Activated CD8-positive, alpha-beta memory T cell treated with anti-CD3 and anti-CD28 coated beads for 24 hours (primary cell): ENCODE measurements at places on chromosomes 5 and 9.

- no peak for DNase-seq
Measured at GRCh38 chr9:78004478-78005229, 27.0 kb downstream of the GNAQ start.

- DNase-seq = no peak
Measured at GRCh38 chr5:115170134-115170928, 623 bp upstream of the TRIM36 start.

DNA sequence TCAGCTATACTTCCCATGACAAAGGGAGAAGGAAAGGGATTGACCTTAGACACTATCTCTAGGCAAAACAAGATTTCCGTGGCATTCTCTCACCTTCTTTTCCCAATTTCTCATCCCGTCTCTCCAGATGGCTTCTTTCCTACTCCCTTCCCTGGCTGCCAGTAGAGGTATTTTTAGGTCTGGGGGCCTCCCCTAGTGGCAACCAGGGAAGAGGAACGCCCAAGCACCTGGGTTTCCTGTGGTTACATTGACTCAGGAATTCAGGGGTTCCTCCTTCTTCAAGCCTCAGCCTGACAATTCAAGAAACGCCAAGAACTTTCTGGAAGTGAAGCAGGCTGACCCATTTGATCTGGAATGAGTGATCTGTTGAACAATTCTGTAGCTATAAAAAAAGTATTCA lies 111.5 kb upstream of the OSMR start:
- no peak for DNase-seq

DNA sequence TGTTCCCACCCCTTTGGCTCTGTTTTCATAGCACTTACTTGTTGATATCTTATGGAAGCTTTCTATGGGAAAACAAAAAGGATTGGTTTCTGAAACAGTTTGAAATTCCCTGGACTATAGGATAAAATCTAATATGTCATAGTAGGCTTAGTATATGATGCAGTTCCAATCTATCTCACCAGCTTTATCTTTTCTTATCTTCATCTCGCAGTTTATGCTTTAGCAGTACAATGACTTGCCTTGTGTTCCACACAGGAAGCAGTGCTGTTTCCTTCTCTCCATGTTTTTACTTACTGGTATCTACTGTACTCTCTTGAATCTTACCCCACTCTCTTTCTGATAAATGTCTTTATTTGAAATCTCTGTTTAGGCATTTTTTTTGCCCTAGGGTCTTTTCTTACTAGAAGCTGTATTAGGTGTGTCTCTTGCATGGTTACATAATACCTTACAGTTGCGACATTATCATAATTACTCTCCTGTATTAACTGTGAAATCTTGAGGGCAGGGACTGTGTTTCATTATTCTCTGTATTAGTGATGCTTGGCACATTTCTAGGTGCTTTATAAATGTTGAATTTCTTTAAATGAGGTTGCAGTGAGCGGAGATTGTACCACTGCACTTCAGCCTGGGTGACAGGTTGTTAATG lies 76.3 kb downstream of the FOCAD start:
- no peak for DNase-seq

DNA sequence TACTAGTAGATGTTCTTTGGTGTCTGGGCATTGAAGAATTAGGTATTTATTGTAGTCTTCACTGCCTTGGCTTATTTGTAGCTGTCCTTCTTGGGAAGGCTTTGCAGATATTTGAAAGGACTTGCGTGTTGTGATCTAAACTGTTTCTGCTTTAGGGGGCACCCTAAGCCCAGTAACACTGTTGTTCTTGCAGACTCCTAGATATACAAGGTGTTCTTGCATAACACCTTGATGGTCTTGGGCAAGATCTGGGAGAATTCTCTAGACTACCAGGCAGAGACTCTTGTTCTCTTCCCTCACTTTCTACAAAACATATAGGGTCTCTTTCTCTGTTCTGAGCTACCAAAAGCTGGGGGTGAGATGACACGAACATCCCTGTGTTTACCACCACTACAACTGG lies 179.1 kb downstream of the FAM170A start:
- DNase-seq = no peak

GRCh38 chr9:106934442-106935238 lies 71.7 kb downstream of the ZNF462 start:
- no peak for DNase-seq

DNA sequence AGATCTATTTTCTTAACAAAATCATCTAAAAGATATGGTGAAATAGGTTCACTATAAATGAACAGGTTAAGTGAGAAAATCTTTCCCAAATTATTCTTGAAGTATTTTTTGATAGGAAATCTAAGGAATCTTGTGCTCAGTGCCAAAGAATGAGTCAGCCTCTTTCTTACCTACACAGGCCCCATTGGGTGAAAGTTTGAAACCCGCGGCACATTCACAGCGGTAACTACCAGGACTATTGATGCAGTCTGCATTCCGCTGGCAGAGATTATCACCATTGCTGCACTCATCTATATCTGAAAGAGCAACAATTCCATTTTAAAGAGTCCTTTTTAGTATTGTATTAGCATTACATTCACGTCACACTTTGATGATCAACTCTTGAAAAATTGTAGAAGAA lies 221.8 kb downstream of the SLC12A2 start:
- no peak for DNase-seq

DNA sequence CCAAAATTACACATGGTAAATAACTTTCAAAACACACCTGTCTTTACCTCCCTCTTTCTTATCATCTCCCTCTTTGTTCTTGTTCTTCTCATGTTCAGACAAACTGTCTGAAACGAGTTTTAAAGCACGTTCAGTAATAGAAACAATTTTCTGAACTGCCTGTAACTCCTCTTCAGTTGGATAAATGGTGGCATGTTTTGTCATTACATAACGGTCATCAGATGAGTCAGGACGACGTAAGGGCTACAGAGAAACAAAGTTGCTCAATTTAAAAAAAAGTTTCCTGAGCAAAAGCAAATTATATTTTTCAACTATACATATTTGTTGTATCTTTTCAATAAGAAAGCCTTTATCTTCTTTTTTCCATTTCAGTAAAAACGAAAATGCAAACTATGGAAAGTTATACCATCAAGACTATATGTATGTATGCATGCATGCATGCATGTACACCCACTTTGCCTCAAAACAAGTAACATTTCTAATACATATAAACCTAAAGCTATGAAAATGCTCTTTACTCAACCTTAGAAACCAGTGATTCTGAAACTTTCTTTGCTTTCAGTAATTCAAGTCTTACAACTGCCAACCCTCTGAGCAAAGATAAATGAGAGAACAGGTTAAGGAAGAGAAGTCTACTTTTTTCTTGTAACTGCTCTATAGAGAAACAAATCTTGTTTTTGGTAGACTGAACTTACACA lies 56.0 kb downstream of the ZFR start:
- no peak for DNase-seq

DNA sequence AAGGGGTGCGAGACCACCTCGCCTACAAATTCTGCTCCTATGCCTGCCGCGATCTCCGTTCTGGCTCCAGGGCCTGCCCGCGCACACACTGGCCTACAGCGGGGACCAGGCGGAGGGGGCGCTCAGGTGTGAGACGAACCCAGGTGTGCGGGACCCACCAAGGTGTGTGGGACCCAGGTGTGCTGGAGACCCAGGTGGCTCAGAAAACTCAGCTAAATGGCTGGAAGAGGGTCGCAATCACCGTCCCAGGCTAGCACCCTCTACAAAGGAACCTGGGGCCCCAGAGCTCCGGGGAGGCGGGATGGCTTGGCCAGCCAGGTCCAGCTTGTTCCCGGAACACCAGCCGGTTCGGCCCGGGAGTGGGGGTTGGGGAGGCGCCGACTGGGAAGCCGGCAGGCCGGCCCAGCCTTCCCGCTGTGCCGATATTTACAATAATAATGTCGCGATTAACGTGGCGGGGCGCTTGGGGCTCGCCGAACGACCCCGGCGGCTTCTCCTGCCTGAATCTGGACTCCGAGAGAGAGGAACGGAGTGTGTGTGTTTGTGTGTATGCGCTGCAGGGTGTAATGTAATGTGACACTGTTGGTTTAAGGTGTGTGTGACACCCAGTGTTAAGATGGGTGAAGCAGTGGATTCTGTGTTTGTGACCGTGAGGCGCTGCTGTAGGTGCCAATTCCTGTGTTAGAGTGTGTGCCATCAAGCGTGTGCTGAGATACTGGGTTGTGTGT lies 1.4 kb downstream of the PCDH1 start:
- DNase-seq = no peak

- no peak for DNase-seq
Measured at GRCh38 chr5:119049824-119050449, 20.9 kb upstream of the DMXL1 start.

DNA sequence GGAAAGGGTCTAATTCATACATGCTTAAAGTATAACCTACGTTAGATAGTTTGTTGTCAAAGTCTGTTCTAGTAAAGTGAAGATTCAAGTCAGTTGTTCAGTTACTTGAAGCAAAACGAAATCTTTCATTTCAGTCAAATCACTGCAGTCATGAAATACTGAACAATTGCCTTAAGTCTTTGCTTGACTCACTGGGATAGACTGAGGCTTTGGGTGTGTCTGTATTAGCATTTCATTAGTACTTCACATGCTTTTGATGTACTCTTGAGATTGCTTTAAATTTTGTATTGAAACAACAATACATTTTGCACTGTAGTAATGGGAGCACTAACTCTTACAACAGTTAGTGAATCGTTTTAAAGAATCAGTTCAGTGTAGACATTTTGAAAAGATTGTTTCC lies 4.0 kb upstream of the CMYA5 start:
- DNase-seq = no peak

- no peak for DNase-seq
Measured at GRCh38 chr9:119453490-119453911, 84.3 kb upstream of the BRINP1 start.

GRCh38 chr5:77853353-77853907 lies 77.3 kb upstream of the TBCA start:
- no peak for DNase-seq

DNA sequence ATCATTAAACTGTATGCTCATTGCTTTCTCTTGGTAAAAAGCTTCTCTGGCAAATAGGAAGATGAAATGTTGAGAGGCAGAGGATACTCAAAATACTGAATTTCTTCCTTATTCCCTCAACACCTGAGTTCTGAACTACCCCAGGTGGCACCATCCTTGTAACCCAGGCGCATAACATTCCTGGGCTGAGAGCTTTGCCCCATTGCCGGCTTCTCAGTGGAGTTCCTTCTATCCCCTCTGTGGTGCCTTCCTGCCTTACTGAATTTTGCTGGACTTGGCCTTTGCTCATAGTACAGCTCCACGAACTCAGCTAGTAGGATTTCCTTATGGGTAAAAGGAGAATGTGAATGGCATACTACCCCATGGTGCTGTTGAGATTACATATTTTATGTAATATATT lies 54.7 kb downstream of the BASP1 start:
- DNase-seq = no peak

DNA sequence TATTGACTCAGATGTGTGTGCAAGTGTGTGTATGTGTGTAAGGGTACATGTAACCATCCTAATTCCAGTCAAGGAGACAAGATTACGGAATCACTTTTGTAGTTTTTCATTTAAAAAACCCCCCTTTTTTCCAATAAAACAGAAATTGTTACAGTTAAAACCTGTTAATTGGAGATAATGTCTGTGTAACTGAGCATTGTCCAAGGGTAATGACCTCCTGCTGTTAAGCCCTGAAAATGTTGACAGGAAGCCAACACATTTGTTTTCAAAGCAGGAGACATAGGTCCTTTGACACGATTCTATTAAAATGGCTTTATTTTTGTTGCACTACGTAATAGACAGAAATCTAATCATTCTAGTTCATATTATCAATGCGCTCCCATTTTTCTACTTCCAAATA lies 457.3 kb upstream of the ARRDC3 start:
- DNase-seq = no peak
